ENCODE measurements at places on chromosomes 3 and 15. TPM values are rescaled to one million over a fixed set of nuclear protein-coding genes. Genes with fewer than 3 reads are reported as not detected.
A peak's percentile ranks its signal among the peaks of the same experiment; 100 is the strongest.

DNA sequence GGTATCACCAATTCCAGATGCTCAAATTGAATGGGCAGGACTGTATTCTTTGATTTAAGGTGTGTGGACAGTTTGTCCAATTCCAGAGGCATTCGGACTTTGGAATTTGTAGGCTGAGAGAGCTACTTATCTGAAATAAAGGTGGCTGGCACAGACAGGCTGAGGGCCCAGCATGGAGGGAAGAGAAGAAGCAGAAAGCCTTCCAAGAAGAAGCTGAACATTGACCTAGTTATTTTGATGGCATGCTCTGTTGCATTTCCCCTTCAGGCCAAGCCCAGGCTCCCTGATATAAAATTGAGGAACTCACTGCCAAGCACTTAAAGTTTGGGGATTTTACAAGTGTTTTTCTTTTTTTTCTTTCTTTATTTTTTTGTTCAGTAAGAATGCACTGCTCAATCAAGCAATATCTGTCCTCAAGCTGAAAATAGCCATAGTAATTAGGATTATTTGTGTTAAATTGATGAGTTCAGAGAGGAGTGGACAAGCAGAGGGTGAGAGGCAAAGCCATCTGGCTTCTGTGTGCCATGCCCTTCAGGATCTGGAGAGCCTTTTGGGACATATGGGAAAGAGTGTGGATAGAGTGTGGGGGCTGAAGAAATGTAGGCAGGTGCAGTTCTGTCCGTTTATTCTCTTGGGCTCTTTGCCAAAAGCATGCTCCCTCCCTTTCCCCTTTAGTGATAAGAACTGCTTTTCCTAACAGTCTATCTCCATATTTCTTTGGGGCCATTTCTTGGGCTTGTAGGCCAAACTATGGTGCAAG lies 148.9 kb downstream of the OXSM start:
- no peak for DNase-seq

GRCh38 chr3:18900994-18901393 lies 247.3 kb upstream of the KCNH8 start:
- DNase-seq = no peak

- no peak for DNase-seq
These were observed 76.5 kb downstream of the KLF13 start for GRCh38 chr15:31403096-31403495.

- DNase-seq = no peak
These were observed 173.6 kb downstream of the PPM1L start for GRCh38 chr3:160929595-160929994.

DNA sequence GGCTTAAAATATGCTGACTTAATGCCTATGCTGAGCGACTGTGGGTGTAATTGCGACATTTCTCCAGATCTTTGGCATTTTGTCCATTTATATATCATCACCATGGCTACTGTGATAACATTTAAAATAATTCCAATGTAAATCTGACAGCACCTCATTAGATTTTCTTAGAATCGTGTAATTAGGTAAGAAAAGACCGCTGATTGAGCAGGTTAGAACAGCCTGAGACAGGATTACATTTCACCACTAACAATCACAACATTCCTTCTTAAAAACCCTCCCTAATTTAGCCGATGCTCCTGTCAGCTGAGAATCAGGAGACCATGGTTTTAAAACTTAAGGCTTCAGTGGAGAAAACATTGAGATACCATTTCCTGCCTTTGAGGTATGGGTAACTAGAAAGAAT lies 455.3 kb upstream of the PDZRN3 start:
- no peak for DNase-seq

- no peak for DNase-seq
These were observed 490.0 kb downstream of the NAALADL2 start for GRCh38 chr3:175349168-175349567.

DNA sequence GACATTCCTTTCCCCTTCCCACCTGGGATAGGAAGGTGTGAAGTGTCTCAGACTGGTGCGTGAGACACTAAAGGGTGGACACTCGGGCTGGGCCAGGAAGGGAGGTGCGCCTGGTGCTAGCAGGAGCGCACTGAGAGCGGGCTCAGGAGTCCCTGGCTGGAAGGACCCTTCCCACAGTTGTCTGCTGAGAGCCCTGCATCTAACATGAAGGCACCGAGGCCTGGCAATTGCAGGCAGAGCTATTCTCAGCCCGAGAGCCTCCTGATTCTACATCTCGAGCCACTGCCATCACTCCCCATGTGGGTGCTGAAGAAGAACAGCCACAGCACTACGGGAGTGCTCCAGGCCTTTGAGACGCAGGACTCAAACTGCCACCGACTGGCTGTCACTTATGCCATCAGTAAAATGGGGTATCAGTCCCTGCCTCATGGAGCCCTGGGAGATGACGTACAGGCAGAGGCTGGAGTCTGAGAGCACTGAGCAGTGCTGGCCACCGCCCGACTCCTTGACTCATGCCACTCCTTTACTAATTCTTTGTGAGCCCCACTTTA lies 159.4 kb downstream of the KLF13 start:
- DNase-seq = no peak

DNA sequence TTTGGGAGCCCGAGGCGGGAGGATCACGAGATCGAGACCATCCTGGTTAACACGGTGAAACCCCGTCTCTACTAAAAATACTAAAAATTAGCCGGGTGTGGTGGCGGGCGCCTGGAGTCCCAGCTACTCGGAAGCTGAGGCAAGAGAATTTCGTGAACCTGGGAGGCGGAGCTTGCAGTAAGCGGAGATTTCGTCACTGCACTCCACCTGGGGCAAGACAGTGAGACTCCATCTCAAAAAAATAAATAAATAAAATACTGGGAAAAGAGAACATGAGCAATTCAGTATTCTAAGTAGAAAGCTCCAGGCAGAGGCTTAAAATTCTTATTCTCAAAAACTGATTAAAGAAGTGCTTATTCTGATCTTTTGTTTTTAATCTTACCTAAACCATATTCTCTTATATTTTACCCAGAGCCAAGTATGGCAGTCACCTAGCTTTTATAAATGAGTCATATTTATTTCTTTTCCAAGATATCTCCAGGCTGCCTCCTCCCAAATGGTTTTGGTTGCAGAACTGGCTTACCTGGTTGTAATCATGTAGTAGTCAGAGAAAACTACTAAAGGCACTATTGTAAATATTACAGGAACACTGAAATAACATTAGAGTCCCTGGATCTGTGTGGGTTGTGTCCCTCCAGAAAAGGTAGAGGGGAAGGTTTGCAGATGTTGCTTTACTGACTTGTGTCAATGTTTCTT lies 45.8 kb upstream of the DYNC1LI1 start:
- DNase-seq = no peak

DNA sequence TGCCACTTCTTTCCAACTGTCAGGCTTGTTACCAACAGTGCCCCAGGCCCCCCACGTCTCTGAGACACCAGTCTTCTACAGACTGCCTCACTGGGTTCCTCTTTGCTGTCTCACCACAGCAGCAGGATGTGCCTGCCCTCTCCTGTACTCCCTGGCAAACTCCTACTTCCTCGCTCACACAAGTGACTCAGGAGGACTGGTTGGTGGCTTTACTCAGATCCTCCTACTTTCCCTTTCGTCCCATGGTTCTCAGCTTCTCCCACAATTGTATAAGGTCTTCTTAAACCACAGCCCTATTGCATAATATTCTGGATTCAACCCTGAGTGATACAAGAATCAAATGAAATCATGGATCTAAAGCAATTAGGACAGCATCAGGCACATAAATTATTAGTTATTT lies 246.6 kb upstream of the PROK2 start:
- DNase-seq = no peak

DNA sequence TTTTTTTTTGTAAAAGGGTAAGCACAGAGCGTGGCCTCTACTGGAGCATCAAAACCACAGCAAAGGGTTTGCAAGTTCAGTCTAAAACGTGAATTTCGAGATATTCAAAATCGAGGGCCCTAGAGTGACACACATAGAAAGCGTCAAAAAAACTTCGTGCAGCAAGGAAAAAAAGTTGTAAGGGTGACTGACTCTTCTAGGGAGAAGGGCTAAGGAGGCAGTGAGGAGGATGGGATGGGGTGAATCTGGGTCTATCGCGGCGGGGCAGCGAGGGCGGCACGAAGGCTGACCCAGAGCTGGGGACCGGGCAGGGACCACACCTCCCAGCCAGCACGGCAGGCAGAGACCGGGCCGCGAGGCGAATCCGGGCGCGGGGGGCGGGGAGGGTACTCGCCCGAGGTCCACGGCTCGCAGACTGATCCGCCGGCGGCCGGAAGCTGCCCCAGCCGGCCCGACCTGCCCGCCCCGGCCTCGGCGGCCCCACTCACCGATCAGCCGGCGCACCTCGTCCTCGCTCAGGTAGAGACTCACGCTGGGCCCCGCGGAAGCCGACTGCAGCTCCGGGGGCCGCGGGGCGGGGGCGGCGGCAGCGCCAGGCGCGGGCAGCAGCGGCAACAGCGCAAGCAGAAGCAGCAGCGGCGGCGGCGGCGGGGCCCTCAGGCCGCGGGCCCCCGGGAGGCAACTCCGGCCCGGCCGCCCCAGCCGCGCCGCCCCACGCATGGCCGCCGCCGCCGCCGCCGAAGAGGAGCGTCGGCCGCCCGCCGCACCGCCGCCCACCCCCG lies 533 bp downstream of the RYK start:
- DNase-seq = peak; percentile 37

- no peak for DNase-seq
These were observed 2.2 kb downstream of the BMF start for GRCh38 chr15:40106203-40107161.

DNA sequence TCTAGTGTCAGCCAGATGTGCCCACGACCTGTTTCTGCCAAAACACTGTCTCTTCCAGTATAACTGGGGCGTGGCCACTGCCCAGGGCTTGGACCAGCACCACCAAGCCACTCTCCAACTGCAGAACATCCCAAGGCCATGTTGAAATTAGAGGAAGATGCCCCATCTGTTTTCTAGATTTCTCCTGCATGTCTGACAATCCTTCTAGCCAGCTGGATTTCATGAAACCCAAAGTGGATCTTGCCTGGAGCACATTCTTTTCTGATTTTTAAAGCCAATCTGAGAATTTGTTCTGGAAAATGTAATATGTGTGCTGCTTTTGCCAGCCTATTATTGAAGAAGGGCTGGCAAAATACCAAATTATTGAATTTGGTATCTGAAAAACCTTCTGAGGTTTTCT lies 182.5 kb downstream of the SLCO3A1 start:
- no peak for DNase-seq

DNA sequence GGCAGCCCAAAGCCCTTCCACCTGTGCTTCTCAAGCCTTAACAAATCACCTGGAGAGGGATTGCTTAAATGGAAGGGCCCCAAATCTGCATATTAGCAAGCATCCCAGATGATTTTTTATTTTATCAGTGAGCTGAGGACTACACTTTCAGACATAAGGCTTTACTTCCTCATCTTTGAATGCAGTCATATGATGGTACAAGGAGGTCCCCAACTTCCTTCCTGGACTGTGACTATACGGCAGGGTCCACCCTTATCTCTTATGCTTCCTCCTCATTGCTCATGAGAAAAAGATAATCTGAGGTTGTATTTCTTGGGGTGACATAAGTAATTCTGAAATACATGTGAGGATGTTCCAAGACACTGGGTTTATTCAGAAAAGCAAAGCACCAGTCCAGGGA lies 13.7 kb upstream of the HEG1 start:
- no peak for DNase-seq

GRCh38 chr15:27660676-27661075 lies 438.4 kb downstream of the OCA2 start:
- DNase-seq = no peak

DNA sequence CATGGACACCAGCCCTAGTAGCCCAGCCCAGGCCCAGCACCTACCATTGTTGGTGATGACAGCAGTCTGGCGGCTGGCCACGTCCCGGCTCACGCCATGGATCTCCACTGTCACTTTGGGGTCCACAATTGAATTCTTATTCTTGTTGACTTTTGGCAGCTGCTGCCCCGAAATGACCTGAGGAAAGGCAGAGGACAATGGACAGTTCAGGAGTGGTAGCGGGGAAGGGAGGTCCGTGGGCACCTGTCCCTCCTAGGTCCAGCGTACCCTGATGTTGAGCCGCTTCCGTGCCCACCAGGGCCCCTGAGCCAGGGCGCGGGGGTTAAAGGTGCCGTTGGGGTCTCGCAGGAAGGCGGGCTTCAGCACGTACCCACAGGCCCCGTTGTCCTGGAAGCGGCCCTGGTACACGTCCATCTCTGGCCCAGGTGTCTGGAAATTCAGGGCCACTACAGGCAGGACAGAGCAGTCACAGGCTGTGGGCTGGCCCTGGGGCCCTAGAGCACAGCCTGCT lies 17.7 kb downstream of the VILL start:
- no peak for DNase-seq

- DNase-seq = no peak
These were observed 509.9 kb downstream of the SHQ1 start for GRCh38 chr3:72338082-72338941.

DNA sequence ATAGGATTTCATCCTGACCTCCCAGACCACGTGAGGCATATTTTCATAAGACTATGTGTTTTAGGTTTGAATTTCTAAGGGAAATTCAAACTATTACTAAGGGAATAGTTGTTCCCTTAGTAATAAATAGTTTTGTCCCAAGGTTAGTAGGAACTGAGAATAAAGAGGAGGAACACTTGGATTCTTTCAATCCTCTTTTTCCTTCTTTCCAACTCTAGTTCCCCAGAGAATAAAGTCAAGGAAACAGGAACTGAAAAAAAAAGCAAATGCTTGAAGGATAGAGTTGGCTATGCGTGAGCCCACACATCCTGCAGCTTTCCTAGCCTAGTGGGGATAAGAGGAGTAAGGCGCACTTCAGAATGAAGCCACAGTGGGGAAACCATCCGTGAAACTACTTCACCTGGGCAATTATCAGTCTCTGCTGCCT lies 312.1 kb upstream of the TGFBR2 start:
- no peak for DNase-seq

DNA sequence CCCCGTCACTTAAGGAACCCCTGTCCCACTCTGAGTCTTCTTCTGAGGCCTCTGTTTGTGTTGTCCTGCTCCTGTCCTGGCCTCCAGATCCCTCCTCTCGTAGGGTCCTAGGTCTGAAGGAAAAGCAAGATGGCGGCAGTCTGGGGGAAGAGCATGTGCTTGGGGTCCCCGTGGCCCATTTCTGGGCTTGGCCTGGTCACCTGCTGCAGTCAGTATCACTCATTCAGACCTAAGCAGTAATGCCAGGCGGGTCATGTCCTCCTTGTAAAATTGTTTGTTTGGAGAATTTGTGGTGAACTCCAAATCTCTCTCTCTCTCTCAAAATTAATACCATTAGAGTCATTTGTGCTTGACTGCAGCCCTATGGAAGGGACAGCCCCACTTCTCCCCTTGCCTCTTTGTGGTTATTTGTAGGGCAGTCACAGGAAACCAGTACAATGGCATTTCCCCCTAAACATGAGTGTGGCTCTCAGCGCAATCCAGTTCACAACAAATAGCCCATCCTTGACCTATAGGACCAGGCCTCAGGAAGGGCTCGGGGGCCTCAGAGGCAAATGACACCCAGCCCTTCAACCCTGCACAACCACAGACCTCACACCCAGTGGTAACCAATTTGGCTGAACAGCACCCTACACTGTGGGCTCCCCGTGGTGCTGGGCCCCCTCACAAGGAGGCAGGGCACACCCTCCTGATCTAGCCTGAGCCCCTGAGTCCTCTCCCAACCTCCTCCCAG lies 173.5 kb downstream of the OR4M2 start:
- no peak for DNase-seq

The COL6A5 gene
- 0.07 TPM for polyA plus RNA-seq

The MOBP gene
- 0.22 TPM for polyA plus RNA-seq

The SCG5 gene
- polyA plus RNA-seq = 18.2 TPM

The GOLGA8A gene
- 157 TPM for polyA plus RNA-seq

The ERICH6 gene
- 1.0 TPM for polyA plus RNA-seq

The HTD2 gene
- polyA plus RNA-seq = 15.1 TPM

The SAMMSON gene
- polyA plus RNA-seq = not detected

The MFGE8 gene
- 133 TPM for polyA plus RNA-seq

The KBTBD13 gene
- polyA plus RNA-seq = 0.07 TPM

The RPL39L gene
- 18.6 TPM for polyA plus RNA-seq
